ENCODE measurements at places on chromosomes 2 and 18.

GRCh38 chr2:18413676-18414396 lies 146.6 kb downstream of the RDH14 start:
- DNase-seq = no peak

- no peak for DNase-seq
Measured at GRCh38 chr2:111167076-111167862, 46.6 kb downstream of the BCL2L11 start.

GRCh38 chr2:152344579-152345195 lies 9.7 kb downstream of the FMNL2 start:
- DNase-seq = no peak

GRCh38 chr18:5746844-5747243 lies 148.5 kb downstream of the TMEM200C start:
- no peak for DNase-seq

GRCh38 chr18:34342960-34343359 lies 118.2 kb upstream of the NOL4 start:
- DNase-seq = no peak

DNA sequence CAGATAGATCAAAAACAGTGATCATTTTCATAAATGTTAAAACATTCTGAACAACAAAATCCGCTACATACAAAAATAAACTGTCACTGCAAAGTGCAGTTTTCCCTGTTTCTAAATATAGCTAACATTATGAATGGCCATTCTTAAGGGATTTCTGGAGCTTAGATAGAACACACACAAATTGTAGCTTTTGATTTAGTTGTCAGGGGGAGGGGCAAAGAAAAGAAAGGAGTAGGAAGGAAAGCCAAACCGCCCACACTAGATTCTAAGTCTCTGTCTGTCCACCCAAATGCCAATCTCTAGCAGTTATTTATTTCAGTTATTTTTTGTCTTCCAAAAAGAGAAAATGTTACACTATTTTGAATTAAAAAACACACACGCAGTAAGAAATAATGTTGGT lies 182.4 kb downstream of the CDH2 start:
- no peak for DNase-seq

DNA sequence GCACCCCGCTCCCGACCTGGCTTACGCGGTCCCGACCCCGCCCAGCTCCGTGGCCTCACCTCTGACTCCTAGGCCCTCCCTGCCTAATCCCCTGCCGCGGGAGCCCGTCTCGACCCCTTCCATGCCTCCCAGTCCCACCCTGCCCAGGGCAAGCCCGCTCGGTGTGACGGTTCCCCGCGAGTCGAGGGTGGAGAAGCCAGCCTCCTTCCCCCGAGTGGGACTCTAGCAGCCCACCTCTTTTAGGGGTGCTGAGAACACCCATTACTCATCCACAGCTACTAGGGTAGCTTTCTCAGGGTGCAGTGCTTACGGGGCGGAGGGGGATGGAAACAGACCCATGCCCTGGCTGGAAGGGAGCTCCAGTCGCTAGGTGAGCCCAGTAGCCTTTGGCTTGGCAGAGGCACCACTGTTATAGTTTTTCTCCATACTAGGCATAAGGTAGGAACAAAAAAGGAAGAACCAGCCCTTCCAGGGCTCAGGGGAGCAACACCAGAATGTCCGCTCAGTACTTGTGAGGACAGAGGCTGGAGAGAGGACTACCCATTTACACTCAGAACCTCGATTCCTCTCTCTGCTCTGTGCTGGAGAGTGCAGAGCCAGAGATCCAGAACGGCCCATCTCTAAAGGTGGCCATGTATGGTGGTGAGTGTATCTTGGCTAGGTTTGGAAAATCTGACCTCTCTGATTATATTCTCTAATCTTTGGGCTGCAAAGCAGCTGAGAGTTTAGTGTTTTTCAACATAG lies 606 bp downstream of the AGBL5 start:
- peak; percentile 16 for DNase-seq

GRCh38 chr2:95307036-95307435 lies 9.9 kb downstream of the KCNIP3 start:
- DNase-seq = no peak

- DNase-seq = no peak
Measured at GRCh38 chr2:168915441-168916330, 14.6 kb downstream of the G6PC2 start.

DNA sequence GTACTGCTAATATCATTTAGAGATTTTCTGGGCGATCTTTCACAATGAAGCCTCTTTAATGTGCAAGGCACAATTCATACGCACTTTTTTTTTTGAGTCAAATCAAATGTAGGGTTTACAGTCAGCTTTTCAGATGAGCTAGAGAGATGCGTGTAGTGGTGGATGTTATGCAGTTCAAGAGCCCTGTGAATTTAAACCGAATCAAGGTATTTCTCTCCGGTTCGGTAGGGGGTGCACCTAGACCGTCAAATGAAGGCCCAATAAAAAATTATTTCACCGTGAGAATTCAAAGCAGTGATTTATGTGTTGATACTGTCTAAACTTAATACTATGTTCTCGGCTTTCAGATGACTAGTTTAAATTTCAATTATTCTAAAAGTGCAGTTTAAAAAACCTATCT lies 1.1 kb downstream of the PTH2R start:
- peak; percentile 37 for DNase-seq

GRCh38 chr2:179729966-179730365 lies 131.4 kb downstream of the ZNF385B start:
- DNase-seq = no peak

GRCh38 chr2:1769703-1770422 lies 25.5 kb upstream of the PXDN start:
- DNase-seq = peak; percentile 36

GRCh38 chr18:77571743-77572142 lies 322.1 kb downstream of the GALR1 start:
- DNase-seq = no peak

DNA sequence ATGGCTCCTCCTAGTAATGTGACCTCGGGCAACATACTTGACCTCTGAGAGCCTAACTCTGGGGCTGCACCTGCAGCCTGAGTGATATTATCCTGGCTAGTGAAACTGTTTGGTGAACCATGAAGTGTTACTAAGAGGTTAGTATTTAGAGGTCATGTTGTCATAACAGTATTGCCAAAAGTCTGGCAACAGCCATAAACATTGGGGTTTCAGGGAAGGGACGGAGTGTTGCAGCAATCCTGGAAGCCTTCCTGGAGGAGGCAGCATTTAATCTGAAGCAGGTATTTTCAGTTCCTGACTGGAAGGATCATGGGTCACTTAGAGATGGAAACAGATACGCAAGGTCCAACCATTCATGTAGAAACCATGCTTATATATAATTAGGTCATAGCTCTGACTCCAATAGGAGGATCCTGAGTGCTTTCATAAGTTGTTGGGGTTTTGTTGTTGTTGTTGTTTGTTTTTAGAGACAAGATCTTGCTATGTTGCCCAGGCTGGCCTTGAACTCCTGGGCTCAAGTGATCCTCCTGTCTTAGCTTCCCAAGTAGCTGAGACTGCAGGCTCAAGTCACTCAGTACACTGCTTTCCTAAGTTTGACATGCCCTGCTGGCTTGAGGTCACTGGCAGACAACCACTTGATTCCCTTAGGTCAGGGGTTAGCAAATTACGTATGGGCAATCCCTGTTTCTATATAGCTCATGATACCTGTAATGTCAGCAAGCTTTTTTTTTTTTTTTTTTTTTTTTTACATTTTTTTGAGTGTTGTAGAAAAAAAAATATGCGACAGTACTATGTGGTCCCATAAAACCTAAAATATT lies 21.5 kb downstream of the GPR39 start:
- no peak for DNase-seq

GRCh38 chr2:126449677-126450076 lies 206.3 kb upstream of the GYPC start:
- DNase-seq = no peak

GRCh38 chr2:42949125-42949524 lies 156.7 kb upstream of the HAAO start:
- DNase-seq = no peak

DNA sequence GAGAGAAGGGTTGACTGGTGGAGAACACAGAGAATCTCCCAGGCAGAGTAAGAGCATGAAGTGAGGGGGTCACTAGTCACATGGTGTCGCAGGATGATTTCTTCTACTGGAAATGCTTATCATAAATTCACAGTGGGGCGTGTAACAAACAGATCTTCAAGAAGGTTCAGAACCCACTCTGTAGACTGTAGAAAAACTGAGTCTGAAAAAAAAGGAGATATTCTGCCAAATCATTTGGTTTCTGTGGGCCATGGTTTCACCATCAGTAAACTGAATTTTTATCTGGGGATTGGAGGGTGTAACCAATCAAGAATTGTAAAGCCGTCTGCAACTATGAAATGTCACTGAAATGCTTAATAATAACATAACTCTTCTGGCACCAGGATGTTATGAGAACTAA lies 15.0 kb downstream of the TPGS2 start:
- peak; percentile 97 for DNase-seq

DNA sequence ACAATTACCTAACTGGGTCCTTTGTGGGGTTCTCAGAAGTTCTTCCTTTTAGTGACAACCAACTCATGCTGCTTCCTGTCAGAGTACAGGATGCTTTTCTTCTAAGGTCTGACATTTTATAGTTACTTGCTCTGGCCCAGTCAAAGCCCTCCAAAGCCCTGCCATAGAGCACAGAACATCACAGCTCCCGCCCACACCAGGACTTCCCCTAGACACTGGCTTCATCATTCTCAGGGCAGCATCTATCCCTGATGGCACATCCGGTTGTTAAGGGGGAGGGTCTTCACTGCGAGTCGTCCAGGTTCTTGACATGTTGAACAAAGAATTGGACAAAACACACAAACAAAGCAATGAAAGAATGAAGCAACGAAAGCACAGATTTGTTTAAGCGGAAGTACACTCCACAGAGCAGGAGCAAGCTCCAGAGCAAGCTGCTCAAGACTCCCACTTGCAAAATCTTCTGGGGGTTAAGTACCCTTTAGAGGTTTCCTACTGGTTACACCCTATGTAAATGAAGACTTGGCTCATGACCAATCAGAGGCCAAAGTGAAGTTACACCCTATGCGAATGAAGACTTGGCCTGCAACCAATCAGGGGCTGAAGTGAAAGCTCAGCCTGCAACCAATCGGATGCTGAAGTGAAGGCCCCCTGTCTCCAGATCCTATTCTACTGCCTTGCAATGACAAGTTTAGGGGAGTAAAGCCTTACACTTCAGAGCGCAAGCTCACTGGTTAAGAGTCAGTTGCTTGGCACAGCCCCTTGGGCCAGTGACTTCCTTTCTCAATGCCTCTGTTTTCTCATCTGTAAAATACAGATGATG lies 79.0 kb downstream of the HDAC4 start:
- DNase-seq = peak; percentile 92

- no peak for DNase-seq
Measured at GRCh38 chr2:207428573-207428972, 101.2 kb upstream of the CREB1 start.

DNA sequence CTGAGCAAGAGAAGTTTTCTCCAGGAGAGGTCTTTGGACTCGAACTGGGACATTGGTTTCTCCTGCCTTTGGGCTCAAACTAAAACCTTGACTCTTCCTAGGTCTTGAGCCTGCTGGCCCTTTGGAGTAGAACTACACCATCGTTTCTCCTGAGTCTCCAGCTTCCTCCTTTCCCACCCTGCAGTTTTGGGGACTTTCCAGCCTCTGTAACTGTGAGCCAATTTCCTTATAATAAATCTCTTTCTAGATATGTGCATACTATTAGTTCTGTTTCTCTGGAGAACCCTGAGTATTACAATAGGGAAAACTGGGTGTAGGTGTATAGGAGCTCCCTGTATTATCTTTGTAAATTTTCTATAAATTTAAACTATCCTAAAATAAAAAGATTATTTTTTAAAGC lies 219.8 kb upstream of the AGAP1 start:
- DNase-seq = no peak

DNA sequence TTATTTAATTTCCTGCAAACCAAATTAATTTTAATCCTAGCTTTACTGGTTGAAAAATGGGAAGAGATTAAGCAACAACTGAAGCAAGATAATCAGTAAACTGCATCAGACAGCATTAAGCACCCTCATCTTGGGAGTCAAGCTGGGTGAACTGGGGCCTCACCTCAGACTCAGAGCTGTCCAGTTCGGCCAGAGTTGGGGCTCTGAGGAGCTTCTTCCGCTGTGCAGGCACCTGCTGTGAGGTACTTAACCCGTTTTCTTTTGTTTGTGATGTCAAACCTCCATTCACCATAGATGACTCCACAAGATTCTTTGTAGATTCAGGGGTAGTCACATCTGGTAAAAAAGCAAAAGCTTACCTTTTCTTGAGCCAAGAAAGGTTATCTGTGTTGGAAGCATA lies 71.8 kb downstream of the PRELID3A start:
- no peak for DNase-seq

DNA sequence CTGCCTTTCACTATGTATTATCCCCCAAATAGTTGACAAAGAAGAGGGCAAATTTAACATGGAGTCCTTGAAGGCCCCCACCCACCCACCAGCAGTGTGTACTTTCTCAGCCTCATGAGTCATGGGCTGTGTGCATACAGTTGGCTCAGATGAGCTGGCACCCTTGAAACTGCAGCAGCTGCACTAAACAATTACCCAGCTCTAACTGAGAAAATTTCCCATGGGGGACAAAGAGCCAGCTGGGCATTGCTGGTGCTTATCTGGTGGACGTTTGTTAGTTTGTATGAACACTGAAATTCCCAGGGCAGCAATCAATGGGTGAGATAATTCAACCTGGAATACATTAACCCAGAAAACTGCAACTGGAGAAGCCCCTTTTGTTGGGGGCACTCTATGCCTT lies 131.7 kb downstream of the GCA start:
- DNase-seq = no peak

GRCh38 chr2:175004980-175005732 lies at the start of gene CHN1:
TSS of gene CHN1 (minus strand) at chr2:175005381. CDS start at chr2:175004912, 469 bp downstream.
- DNase-seq = peak; percentile 40

- no peak for DNase-seq
Measured at GRCh38 chr2:150610670-150611279, 123.3 kb upstream of the RND3 start.

GRCh38 chr2:52097071-52097470 lies 1065.1 kb upstream of the NRXN1 start:
- DNase-seq = no peak

DNA sequence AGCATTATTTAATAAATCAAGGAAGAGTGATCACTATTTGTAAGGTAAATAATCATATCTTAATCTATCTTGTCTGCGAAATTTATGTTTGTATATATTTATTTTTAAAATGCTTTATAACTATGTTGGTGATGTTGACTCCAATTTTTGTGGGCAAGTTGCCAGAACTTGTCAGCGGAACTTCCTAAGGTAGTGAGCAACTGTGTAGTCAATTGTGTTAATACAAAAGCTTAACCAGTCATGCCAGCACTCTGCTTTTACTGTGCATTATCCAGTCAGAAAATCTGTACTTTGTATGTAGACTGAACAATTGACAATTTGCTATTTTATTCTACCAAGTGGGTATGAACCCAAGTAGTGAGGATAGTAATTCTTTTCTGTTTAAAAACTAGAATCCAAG lies 61.9 kb upstream of the RND3 start:
- DNase-seq = no peak

- no peak for DNase-seq
Measured at GRCh38 chr2:203909974-203910373, 26.6 kb upstream of the ICOS start.

- DNase-seq = no peak
Measured at GRCh38 chr2:213022987-213023386, 128.4 kb downstream of the IKZF2 start.

All from hematopoietic multipotent progenitor cell treated with erythropoietin and hydrocortisone succinate and interleukin-3 and kit ligand, for 8 days (in vitro differentiated cells).